ENCODE measurements at places on chromosomes 3 and 15.

DNA sequence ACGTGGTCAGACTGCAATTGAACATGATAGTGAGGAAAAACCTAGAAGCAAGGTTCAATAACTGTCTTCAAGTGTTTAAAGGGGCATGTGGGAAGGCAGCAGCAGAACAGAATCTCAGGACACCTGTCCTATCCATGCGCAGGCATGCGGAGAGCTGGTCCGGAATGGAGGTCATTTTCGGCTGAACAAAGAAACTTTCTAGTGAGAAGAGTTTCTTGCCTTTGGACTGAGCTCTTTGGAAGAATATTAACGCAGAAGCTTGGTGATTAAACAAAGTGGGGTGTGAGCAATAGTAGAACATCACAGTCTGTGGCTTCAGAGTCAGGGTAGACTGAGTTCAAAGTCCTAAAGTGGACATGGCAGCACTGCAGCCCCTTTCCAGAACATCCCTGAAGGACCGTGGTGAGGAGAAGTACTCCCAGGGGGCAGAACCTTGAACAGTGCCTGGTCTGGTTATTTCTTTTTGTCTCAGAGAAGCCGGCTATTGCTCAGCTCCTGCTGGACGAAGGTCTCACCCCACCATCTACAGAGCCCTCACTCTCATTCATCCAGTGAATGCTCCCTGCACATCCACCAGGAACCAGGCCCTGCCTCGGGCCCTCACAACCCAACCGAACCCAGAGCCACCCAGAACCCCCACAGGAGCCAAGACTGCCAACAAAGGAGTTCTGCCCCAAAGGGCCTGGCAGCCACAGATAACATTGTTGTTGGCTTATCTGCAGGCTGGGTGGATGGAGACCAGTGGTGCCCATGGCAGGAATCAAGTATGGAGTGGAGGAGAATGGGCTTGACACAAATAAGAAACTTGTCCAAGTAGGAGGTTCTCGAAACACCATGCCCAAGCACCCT lies 2.8 kb upstream of the SSUH2 start:
- DNase-seq: no peak

DNA sequence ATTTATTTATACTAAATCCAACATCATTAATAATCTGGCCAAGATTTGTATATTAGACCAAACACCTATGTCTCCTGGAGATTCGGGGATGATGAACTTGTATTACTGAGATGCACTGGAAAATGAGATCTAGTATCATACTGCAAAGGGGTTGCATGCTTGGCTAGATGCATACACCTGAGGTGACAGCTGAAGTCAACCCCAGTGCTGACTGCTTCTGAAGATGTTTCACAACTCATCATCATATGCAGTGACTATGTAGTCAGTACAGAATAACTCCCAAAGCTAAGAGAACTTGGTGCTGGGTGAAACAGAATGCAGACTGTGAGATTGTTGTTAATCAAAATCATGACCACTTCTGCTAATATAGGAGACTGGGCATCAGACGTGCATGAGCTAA lies 1114.2 kb downstream of the NSUN3 start:
- no peak for DNase-seq

GRCh38 chr3:124653797-124654469 lies 76.3 kb upstream of the UMPS start:
- no peak for DNase-seq

GRCh38 chr3:168828014-168828413 lies 732.3 kb upstream of the GOLIM4 start:
- no peak for DNase-seq

GRCh38 chr15:36161771-36162212 lies 417.6 kb upstream of the CDIN1 start:
- DNase-seq: no peak

DNA sequence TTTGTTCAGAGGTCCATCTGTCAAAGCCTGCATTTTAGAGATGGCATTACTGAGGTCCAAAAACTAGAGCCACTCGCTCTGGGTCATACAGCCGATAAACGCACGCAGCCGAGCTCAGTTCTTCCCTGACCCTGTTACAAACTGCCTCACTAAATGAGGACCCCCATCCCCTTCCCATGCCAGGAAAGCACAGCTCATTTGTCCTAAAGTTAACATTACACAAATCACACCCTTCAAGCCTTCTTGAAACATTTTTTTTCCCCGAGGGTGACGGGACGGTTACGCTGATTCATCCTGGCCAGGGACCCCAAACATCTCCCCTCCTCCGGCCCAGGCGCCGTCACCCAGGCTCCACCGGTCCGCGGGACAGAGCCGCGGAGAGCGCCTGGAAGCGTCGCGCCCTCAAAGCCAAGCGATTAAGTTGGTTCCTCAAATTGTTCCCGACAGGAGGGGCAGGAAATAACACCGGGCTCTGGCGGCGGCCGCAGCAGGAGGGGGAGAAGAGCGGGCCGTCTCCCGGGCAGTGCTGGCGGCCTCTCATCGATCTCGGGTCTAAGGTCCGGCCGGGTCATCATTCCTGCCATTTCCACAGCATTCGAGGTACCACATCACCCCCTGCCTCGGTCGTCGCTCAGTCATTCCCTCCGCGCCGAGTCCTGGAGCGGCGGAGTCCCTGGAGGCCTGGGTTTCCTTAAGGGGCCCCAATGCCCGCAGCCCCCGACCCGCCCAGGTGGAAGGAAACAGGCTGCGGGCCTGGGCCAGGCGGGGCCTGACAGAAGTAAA lies 619 bp upstream of the CMTM8 start:
- no peak for DNase-seq

DNA sequence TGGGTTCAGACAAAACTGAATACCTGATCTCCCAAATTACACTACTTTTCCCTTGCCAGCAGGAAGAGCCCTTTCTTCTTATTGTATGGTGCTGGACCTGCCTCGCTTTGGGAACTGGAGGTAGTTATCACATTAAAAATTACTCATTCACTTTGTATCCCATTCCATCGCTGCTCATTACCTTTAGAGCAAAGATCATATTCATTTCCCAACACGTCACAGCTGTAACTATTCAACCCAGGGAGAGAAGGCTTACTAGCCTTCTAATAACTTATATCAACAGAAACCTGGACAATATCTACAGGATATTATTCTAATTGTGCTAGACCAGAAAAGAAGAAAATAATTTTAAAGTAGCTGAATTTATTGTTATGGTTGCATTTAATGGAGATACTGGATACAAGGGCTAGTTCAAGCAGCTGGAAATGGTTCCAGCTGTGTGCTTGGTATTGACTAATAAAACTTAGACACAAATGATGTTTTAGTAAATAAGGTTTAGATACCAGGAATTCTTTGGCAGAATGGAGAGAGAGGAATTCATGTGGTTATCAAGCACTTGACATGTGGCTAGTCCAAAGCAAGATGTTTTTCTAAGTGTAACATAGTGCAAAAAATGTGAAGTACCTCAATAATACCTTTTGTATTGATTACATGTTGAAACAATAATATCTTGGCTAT lies 656.3 kb downstream of the ROBO1 start:
- no peak for DNase-seq

DNA sequence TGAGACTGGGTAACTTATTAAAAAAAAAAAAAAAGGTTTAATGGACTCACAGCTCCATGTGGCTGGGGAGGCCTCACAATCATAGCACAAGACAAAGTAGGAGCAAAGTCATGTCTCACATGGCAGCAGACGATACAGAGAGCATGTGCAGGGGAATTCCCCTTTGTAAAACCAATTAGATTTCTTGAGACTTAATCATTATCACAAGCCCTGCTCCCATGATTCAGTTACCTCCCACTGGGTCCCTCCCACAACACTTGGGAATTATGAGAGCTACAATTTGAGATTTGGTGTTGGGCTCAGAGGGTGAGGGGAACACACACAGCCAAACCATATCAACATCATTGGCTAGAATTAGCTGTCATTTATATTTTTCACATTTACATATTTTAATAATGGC lies 221.0 kb downstream of the RSRC1 start:
- DNase-seq: no peak

GRCh38 chr3:123388811-123389627 lies 59.9 kb downstream of the ADCY5 start:
- peak; percentile 41 for DNase-seq

- DNase-seq: no peak
Measured at GRCh38 chr3:86175051-86175536, 815.9 kb downstream of the VGLL3 start.

DNA sequence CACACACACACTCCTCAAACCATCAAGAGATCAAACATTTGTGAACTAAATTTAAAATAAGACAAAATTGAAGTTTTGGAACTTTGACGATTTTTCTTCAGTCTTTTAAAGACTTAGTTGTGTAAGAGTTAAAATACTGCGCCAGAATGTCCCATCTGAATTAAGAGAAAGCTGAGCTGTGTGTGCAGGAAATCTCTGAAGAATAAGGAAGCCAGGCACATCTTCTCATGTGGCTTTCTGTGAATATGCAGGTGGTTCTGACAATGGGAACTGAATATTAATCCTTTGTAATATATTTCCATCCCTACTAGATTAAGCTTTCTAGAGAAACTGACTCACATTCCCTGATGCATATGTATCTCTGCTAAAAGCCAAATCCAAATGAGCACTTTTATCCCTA lies 60.1 kb upstream of the ICE2 start:
- no peak for DNase-seq
